ENCODE measurements at places on chromosomes 13 and 19.
A peak's percentile ranks its signal among the peaks of the same experiment; 100 is the strongest.

DNA sequence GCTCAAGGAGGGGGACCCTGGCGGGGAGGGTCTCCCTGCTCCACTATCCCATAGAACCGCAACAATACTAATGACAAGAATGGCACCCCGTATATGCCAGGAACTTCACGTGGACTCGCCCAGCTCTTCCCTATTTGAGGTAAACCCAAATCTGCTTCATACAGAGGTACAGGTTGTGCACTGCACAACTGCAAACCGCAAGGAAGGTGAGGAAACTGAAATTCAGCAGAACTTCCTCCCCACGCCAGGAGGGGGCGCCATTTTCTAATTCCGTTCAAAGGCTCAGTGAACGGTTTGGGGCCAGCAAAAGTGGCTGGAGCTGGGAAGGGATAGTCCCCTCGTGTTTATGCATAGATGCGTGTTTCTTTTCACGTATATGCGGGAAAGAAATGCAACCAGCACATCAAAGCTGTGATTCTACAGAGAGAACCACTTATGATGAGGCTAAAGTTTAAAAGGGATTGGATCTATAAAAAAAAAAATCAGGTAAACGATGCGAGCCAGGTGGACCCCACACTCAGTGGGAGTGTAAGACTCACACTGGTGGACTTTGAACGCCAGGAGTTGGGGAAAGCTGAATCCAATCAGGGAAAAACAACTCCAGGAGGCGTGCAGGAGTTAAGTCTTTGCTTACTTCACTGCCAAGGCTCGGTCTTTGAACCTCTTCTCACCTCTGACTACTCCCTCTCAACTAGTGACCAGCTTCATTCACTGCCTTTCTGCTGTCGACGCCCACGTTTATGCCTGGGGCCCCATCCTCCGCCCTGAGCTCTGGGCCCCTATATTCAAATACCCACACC, 20.3 kb downstream of the C19orf81 start:
- DNase-seq, result peak; percentile 13

GRCh38 chr19:45515807-45516401, 8.6 kb downstream of the VASP start:
- no peak for DNase-seq

DNA sequence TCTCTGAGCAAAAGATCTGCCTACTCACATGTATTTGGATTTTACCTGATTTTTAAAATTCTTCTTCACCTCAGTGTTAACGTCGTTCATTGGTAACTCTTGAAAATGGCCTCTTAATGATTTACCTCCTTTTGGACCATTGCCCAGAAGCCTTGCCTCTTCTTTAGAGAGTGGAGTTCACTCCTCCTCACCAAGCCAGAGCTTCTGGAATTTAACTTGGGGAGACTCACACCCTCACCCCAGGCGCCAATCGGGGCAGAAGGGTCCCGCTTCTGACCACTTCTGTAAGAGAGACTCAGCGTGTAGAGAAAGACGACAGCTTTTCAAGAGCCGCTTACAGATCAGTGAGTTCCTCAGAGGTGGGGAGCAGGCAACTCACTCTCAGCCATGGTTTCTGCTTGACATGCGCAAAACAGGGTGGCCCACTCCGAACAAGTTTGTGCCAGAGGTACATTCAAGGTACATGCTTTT, 2.7 kb downstream of the PNMA8C start:
- DNase-seq, result no peak

- no peak for DNase-seq
Measured at GRCh38 chr13:66033924-66034323, 1196.2 kb downstream of the PCDH9 start.

- DNase-seq, result no peak
Measured at GRCh38 chr13:37085606-37086005, 19.9 kb downstream of the CSNK1A1L start.

DNA sequence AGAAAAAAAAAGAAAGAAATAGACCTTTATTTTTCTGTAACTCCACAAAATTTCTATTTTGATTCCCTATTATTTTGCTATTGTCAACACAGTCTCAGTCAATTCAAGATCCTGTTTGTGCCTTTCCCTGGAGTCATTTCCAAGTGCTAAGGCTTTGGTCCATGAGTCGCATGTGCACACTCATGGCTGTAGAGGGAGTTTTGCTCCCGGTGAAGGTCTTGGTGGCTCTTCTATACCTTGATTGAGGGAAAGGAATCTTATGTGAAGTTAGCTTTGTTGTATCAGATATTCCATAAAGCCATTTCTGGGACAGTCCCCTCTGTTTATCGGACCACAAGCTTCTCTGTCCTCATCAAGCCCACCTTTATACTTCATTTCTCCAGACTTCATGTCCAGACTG, 58.7 kb upstream of the ALOX5AP start:
- no peak for DNase-seq

- no peak for DNase-seq
Measured at GRCh38 chr19:4577020-4577782, 17.7 kb upstream of the SEMA6B start.

DNA sequence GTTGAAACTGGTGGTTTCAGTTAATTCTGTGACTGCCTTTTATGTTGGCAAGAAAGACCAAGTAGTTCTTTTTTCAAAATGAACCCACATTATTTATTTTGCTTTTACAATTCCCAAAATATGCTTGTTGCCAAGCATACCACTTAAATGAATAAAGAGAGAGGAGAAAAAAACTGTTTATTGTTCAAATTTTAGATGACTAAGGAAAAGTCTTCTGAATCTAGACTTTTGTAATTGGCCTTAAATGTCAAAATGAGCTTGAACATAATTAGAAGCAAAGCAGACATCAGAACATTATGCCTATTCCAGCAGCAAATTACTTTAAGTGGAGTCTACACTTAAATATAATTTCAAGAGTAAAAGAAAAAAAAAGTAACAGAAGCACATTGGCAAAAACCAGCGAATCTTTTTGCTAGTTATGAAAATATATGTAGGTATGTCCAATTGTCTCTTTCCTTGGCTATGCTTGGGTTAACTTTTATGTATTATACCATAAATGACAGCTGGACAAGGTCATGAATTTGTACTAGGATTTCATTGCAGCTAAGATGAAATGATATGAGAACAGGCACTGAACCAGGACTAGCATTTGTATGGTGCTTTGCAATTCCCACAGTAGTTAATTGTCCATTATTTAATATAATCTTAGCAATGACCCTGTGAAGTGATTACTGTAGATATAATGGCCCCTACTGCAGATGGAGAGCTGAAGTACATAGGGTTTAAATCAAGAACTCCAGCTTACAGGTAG, 211.9 kb downstream of the NALCN start:
- no peak for DNase-seq

DNA sequence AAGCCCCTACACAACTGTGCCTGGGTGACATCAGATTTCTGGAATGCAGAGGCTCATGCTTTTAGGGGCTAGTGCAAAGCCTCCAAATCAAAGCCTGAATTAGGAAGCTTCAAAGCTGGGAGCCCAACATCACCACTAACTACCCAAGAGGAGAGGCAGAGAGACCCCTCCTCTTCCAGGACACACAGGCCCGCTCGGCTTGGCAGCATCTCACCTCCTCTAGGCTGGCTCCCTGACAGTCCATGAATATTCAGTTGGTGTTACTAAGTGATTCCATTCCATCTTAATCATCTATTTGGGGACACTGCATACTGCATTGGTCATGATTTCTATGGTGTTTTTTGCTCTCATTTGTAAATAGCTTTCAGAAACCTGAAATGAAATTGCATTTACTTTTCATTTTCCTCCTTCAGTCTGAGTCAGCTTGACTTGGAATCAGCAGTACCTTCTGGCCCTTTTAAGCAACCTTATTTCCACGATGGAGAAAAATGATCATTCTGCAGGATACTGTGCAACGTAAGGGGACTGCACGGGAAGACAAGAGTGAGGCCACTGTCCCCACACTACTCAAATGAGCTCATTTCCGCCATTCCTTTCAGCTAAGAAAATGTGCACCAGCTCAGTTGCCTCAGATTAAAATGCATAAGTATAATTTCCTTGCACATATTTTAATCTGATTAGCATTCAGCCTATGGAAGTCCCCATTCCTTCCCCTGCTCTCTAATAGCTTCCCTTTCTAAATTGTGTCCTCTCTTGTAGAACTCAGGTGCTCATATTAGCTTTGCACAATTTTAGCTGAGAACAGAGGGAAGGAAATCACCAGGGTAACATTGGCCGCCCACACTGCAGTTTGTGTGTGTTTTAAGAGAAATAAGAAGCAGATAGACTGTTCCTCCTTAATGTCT, 219.9 kb downstream of the RFC3 start:
- no peak for DNase-seq

- DNase-seq, result no peak
Measured at GRCh38 chr19:16134510-16134909, 9.0 kb upstream of the HSH2D start.

GRCh38 chr19:2561895-2562294, 86.0 kb downstream of the GADD45B start:
- peak; percentile 65 for DNase-seq

GRCh38 chr13:28710161-28710560, 8.6 kb downstream of the SLC46A3 start:
- DNase-seq, result no peak

GRCh38 chr13:53501387-53501786, 472.8 kb downstream of the OLFM4 start:
- no peak for DNase-seq

DNA sequence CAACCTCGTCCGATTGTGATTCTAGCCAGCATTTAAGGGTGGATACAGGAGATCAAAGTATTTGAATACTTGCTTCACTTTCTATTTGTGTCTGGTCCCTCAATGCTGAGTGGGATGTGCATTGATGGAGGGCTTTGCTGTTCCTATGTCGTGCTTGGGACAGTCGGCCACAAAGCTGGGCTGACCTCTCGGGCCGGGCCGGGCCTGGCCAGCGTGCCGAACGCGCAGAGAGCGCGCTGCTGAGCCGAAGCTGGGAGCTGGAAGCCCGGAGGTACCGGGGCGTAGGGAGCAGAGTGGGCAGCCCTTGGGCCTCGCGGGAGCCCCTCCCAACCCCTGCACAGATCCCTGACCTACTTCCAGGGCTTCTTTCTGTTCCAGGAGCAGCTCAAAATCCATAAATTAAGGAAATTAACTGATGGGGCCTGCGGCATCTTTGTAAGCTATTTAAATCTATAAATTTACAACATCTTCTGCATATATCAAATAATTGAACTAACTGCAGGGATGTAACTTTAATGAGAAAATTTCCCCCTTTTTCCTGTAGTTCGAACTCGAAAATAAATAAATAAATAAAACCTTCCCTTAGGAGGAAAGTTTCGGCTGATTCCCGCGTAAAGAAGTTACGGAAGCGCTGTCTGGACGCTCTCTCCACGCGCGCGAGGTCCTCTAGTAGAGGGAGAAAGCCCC, 1.8 kb upstream of the KCTD15 start:
- DNase-seq, result no peak

DNA sequence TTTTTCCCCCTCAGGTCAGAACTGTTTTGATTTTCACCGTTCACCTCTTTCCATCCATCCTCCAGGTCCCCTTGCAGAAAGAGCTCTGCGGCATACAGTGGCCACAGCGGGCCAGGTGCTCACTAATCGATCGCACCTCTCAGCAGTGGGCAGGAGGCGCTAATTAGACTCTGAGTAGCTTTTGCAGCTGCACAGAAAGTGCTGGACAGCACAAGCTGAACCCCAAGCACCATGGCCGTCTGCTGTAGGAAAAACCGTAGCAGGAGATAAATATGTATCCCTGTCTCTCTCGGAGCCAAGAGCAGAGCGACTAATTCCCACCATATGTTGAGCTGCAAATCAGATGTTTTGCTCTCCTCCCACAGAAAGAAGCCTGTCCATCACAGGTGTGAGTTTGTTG, 54.4 kb downstream of the PEX11G start:
- DNase-seq, result no peak

DNA sequence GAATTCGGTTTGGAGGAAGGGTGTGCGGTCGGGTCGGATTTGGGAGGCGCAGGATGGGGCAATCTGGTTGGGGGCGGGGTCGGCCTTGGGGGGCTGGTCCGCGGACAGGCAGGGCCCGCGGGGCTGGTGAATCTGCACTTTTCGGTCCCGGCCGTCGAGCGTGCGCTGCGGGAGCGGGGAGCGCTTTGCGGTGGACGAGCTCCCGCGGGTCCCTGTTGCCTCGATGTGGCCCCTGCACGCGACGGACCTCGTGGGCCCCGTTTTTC, 11.9 kb downstream of the PEAK3 start:
- no peak for DNase-seq

DNA sequence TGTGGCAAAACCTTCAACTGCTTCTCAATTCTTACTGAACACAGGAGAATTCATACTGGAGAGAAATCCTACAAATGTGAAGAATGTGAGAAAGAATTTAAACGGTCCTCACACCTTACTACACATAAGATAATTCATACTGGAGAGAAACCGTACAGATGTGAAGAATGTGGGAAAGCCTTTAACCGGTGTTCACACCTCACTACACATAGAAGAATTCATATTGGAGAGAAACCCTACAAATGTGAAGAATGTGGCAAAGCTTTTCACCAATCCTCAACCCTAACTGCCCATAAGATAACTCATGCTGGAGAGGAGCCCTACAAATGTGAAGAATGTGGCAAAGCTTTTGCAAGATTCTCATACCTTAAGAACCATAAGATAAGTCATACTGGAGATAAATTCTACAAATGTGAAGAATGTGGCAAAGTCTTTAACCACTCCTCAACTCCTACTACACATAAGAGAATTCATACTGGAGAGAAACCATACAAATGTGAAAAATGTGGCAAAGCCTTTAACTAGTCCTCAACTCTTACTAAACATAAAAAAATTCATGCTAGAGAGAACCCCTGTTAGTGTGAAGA, 111.7 kb downstream of the ZNF100 start:
- no peak for DNase-seq

GRCh38 chr13:43196086-43196621, 172.8 kb downstream of the DNAJC15 start:
- DNase-seq, result no peak

DNA sequence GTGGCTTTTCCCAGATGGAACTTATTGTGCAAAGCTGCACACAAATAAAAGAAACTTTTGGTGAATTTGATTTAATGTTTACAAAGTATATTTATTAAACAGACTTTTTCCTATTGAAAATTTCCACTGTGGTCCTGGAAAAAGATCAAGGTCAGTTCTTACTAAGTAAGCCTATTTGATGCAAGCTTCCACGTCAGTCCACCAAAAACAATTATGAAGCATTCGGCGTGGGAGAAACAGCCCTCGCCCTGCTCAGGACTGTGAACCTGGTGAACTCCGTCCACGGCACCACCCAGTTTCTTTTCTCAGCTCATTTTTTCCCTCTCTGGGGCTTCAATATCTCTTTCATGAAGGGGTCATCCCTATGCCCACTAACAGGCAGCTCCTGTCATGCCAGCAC, 149.8 kb downstream of the EFNB2 start:
- no peak for DNase-seq

- DNase-seq, result peak; percentile 64
Measured at GRCh38 chr19:10112895-10113591, 1.6 kb downstream of the P2RY11 start.

DNA sequence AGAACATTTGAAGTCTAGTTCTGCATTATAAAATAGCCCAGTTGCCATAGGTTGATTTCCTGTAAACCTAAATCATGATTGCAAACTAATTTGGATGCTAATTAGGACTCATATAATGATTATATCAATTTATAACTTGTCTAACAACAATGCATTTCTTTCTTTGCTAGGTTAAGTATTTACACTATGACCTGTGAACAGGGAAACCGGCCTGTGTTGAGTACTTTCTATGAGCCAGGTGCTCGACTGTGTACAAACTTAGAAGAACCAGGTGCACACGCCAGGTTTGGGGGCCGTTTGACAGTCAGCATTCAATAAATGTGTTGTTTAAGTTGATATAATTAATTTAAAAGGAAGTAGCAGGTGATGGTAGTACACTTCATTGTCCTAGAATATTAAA, 203.1 kb downstream of the TM9SF2 start:
- DNase-seq, result no peak

GRCh38 chr19:11617180-11618062, 20.1 kb downstream of the ZNF627 start:
- DNase-seq, result no peak

All from activated CD4-positive, alpha-beta T cell treated with anti-CD3 and anti-CD28 coated beads, Interleukin-2, amount 50 U/mL, for 4 hours (primary cell).